Astrocyte of the hippocampus (primary cell): ENCODE measurements at places on chromosomes 1 and 21.

DNA sequence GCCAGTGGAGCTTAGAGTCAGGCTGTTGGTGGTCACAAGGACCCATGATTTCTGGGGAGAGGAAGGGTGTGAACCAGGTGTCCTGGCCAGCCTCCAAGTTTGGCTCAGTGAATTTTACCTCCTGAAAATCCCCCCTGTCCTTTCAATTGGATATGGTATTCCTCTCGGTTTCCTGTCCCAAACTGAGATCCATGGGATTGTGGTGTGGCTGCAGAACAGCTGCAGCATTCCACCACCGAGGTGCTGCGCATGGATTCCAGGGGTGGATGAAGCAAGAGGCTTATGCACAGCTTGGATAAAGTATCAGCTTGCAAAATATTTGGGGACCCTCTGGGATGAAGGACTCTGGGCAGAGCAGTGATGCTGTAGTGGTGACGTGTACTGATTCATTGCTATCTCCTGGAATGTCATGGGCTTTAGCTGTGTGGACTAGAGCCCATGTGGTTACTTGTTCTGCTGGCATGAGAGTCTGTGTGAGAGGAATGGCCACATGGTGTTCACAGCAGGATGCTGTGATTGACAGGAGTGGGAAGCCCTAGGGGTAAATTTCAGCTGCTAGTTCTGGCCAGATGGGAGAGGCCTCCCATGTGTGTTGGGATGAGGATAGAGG lies 148.7 kb upstream of the SPAG17 start:
- no peak for DNase-seq

- peak; percentile 91 for DNase-seq
Measured at GRCh38 chr1:150364231-150365003, 470 bp downstream of the RPRD2 start.

- DNase-seq = peak; percentile 96
Measured at GRCh38 chr1:11934302-11935056, at the start of gene PLOD1. Gene PLOD1 (plus strand): TSS chr1:11934717. CDS start chr1:11934780, 63 bp downstream.

DNA sequence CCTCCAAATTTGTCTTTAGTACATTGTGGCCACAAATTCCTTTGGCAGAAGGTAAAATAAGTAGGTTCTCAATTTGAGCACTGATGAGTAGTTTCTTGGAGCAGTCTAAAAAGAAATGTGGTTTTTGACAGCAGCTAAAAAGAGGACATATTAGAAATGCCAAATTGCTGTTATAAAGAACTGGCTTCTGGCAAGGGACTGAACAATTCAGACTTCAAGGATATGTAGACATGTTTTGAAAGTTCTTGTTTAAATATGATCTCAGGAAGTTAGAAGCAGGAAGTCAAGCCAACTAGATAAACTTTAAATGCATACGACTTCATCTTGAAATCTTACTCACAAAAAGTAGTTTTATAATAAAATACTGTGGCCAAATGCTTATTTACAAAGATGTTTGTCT lies 18.8 kb downstream of the C1orf52 start:
- peak; percentile 31 for DNase-seq

DNA sequence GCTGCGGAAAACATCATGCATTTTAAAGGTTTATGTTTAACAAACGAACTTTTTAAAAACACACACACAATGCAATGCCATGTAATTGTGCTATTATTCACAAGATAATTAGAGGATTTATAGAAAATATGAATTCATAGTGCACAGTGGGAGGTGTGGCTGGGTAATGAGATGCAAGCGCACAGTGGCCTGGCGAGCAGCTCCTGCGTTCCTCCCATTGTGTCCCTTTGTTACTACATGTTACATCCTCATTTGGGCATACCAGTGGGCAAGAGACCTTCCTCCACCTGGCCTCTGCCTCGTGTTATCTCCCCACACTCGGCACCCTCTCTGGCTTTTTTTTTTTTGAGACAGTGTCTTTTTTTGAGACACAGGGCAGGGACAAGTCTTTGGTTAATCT lies 30.0 kb upstream of the TENT5B start:
- no peak for DNase-seq

DNA sequence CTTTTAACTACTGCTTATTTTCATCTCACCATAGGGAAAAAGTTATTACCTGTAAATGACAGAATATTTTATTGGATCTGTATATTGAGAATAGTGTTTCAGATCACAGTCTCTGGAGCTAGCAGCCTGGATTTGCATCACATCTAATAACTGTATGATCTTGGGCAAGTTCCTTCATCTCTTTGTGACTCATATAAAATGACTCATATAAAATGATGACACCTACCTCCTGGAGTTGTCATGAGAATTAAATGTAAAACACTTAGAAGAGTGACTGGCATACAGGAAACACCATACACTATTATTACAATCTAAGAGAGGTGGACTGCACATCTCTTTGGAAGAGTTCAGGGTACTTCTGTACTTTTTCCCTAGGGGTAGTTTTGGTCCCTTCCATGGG lies 421.3 kb downstream of the NEGR1 start:
- DNase-seq = no peak

GRCh38 chr1:61124696-61125095 lies 42.3 kb downstream of the NFIA start:
- no peak for DNase-seq

DNA sequence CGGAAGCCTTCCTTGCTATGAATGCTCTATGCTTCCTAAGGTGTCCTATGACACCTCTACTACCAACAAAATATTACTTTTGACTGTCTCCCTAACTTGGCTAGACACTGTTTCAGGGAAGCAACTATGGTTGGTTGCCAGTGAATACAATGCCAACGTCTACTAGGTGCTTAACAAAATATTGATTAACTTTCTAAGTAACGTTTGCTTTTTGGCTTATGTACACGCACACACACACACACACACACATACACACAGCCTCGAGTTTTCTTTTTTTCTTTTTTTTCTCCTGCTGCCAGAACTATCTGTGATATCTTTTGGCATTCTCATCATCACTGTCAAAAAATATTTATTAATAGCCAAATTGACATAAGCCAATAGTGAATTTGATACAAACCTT lies 864.0 kb downstream of the PLA2G4A start:
- DNase-seq = no peak

GRCh38 chr1:18970762-18971161 lies 14.3 kb upstream of the IFFO2 start:
- no peak for DNase-seq

DNA sequence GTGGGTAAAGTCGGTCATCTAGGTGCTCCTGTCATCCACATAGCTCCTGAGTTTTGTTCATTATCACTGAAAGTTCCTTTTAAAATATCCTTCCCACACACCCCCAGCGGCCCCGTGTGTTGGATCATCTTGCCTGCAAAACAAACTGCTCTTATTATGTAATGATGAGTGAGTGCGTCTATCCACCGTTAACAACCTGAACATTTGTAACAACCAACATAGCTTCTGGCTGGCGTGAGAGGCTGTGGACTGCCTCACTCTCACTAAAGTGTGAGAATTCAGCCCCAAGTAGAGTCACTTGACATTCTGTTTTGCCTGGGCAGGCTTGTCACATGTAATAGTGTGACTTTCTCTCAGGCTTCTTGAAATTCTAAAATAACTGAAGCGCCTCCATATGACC lies 14.5 kb upstream of the KCNA2 start:
- DNase-seq = no peak

GRCh38 chr1:178528228-178528952 lies 15.5 kb downstream of the TEX35 start:
- no peak for DNase-seq

- no peak for DNase-seq
Measured at GRCh38 chr21:19013916-19014315, 610.3 kb upstream of the TMPRSS15 start.

DNA sequence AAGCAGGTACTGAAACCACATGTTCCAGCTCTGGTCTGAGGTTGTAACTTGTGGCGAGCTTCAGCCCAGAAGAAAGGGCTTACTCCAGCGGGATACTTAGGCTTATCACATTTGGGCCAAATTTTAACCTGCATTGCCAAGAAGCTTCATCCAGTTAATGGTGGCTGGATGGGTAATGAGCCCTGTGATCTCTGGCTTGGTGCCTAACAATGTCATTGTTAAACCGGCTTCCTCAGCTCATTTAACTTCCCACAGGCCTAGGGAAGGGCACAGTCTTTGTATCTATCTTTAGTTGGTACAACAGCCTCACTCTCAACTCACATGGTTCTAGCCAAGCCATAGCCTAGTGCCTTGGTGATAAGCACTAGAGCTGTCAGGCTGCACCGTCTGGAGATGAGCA lies 43.6 kb upstream of the CCDC190 start:
- peak; percentile 90 for DNase-seq

GRCh38 chr1:72690871-72691270 lies 408.5 kb upstream of the NEGR1 start:
- no peak for DNase-seq

- no peak for DNase-seq
Measured at GRCh38 chr1:231763456-231763855, 136.9 kb downstream of the DISC1 start.

- peak; percentile 30 for DNase-seq
Measured at GRCh38 chr1:244065063-244065793, 14.1 kb downstream of the ZBTB18 start.

DNA sequence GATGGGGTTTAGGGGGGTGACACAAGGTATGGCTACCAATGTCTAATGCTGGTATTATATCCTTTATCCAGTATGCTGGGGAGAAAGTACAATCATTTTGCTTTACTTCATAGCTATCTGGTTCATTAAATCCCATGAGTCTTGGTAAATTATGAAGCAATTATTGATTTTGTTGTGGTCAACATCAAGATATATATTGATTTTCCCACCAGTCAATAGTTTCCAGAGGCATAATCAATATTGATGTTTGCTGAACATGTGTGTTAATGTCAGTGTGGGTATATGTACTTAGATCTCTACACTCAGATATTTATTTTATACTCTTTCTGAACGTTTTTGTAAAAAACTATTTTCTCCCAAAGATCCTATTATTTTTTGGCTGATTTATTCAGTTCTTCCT lies 155.5 kb downstream of the BACH1 start:
- DNase-seq = no peak

DNA sequence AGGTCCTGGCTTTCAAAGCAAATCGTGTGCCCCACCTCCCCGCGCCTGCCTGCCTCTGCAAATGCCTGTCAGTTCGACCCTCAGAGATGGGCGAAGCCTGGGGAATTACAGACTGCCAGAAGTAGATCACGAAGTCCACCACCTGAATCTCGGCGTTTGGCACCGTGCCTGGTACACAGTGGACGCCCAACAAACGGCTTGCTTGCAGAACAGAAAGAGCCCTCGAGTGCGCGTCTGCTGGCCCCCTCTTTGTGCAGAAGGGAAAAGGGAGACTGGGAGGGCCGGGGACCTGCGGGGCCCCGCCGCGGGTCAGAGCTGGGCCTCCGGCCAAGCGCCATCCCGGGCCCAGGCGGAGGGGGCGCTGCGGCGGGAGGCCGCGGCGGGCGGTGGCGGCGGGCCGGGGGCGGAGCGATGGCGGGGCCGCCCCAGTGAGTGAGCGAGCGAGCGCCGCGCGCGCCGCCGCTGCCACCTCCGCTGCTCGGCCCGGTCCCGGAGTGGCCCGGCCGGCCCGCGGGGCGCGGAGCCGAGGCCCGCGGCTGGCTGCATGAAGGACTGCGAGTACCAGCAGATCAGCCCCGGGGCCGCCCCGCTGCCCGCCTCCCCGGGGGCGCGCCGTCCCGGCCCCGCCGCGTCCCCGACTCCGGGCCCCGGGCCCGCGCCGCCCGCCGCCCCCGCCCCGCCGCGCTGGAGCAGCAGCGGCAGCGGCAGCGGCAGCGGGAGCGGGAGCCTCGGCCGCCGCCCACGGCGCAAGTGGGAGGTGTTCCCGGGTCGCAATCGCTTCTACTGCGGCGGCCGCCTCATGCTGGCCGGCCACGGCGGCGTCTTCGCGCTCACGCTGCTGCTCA lies at the start of gene ZDHHC18:
ZDHHC18 (plus strand) TSS at position 428 of the 845 bp plus-strand sequence; CDS start at position 545, 117 bp downstream.
- peak; percentile 90 for DNase-seq

GRCh38 chr1:203065191-203065590 lies 20.6 kb downstream of the MYOG start:
- DNase-seq = no peak
